ENCODE measurements at places on chromosomes 6 and 20. TPM values are rescaled to one million over a fixed set of nuclear protein-coding genes. Genes with fewer than 3 reads are reported as not detected.

DNA sequence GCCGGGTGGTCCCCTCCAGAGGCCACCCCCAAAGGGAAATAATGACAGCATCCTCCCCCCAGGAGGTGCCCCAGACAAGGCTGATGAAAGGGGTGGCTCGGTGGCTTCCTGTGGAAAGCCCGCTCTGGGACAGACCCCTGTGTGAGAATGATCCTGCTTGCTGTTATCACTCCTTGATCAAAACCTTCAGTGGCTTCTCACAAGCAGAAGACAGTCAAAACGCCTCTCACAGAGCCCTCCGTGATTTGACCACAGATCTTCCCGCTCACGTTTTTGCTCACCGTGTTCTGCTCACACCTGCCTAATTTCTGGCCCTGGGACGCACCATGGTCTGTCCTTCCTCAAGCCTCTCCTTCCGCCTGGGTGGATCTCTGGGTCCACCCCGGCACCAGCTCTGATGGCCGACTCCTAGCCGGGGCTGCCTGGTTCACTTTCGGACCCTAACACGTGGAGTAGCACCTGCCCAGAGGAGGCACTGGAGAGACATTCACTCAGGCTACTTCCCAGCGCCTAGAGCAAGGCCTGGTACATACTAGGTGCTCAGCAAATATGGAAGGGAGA, 210.4 kb downstream of the ANKRD60 start:
- no peaks in the 10 kb centered on the region for H3K27me3 ChIP-seq
- H3K36me3 ChIP-seq = no peaks in the 10 kb centered on the region
- no peak overlapping the region for H3K4me3 ChIP-seq

- DNase-seq = peak; percentile 64
- no peak overlapping the region for H3K4me3 ChIP-seq
- H3K4me1 ChIP-seq = peaks cover 4% of the 10 kb centered on the region
- no peaks in the 10 kb centered on the region for H3K27me3 ChIP-seq
- H3K36me3 ChIP-seq = peaks cover 13% of the 10 kb centered on the region
Observed at GRCh38 chr20:13788167-13788834, 3.5 kb downstream of the NDUFAF5 start.

GRCh38 chr20:49680484-49680883, 33.2 kb downstream of the B4GALT5 start:
- H3K36me3 ChIP-seq = peaks cover 28% of the 10 kb centered on the region
- DNase-seq = no peak
- H3K27ac ChIP-seq = no peak overlapping the region
- H3K4me3 ChIP-seq = no peak overlapping the region

DNA sequence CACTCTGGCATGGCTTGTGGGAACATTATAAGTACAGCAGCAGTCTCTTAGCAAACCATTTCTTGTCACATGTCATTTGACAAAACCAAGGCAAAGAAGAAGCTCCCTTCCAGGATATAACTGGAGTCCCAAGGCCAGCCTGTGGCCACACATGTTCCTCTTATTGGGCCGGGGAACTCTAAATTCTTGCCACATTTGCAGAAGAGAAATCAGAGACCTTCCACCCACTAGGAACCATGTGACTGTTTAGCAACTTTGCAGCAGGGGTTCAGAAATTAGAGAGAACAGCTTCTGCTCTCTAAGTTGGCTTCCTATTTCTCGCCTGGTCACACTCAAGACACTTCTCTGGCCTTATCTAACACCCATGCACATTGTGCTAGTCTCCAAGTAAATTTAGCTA, 20.4 kb upstream of the MEP1A start:
- no peak overlapping the region for H3K27ac ChIP-seq
- no peaks in the 10 kb centered on the region for H3K27me3 ChIP-seq
- H3K4me1 ChIP-seq = peaks cover 7% of the 10 kb centered on the region
- no peaks in the 10 kb centered on the region for H3K36me3 ChIP-seq

GRCh38 chr6:170024940-170025339, 265.9 kb downstream of the DLL1 start:
- no peaks in the 10 kb centered on the region for H3K27me3 ChIP-seq
- H3K36me3 ChIP-seq = no peaks in the 10 kb centered on the region
- no peaks in the 10 kb centered on the region for H3K4me1 ChIP-seq
- no peak overlapping the region for H3K4me3 ChIP-seq

GRCh38 chr20:31719644-31720485, 2.8 kb downstream of the BCL2L1 start:
- peak overlapping the region; percentile 100 for H3K27ac ChIP-seq
- H3K4me3 ChIP-seq = peak overlapping the region; percentile 93
- no peaks in the 10 kb centered on the region for H3K27me3 ChIP-seq
- peaks cover 40% of the 10 kb centered on the region for H3K36me3 ChIP-seq

DNA sequence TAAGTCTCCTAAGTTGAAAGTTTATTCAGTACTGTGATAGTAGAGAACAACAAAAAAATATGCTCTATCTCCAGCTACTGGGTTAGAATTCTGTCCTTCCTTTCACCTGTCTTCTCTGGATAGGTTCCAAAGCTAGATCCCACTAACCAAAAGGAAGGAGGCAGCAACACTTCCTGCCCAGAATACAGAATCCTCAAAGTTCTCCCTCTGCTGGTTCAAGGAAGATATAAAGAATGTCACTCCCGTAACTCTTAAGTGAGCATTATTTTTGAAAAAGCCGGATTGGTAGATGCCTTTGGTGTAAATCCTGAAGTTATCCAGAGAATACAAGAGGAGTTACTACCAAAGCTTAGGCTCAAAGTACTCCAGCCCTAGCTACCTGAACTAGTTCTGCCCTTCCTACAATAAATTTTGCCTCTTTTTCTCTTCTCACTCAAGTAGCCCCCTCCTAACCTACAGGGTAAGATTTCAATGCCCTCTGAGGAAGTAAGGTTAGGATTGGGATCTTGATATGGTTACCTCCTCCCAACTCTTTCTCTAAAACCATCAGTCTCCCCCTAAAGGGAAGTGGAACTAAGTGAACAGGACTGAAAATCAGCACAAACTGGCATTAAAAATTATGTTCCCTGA, 26.0 kb upstream of the CRIP3 start:
- peak; percentile 82 for DNase-seq
- no peak overlapping the region for H3K4me3 ChIP-seq
- no peaks in the 10 kb centered on the region for H3K27me3 ChIP-seq
- peak overlapping the region; percentile 14 for H3K27ac ChIP-seq

GSTA3 gene
- not detected for polyA plus RNA-seq

DNA sequence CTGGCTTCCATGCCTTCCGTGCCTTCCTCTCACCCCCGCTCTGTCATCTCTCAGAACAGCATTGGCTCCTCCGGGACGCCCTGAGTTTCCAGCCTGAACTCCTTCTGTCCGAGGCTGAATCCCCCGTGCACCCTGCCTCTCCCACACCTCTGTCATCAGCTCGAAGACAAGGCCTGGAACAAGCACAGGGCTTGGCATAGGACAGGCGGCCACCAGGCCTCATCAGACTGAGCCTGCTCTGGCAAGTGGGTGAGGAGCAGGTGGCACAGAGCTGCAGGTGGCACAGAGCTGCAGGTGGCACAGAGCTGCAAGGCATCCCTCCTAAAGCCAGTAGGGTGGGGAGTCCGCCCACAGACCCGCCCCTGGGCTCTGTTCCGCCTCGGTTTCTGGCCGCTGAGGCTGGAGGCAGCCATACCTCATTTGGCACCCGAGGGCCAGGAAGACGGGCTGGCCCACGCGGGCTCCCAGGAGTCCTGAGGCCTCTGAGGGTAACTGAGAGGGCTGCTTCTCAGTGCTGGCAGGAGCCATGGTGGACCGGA, 60.2 kb downstream of the EZR start:
- no peak overlapping the region for H3K4me3 ChIP-seq
- H3K27ac ChIP-seq = no peak overlapping the region
- H3K4me1 ChIP-seq = peaks cover 22% of the 10 kb centered on the region

SLC35F1 gene
- polyA plus RNA-seq = 0.27 TPM

GJA10 gene
- polyA plus RNA-seq = not detected

MOXD1 gene
- polyA plus RNA-seq = 5.3 TPM

RAET1E gene
- not detected for polyA plus RNA-seq

TGM3 gene
- 1.4 TPM for polyA plus RNA-seq

DNA sequence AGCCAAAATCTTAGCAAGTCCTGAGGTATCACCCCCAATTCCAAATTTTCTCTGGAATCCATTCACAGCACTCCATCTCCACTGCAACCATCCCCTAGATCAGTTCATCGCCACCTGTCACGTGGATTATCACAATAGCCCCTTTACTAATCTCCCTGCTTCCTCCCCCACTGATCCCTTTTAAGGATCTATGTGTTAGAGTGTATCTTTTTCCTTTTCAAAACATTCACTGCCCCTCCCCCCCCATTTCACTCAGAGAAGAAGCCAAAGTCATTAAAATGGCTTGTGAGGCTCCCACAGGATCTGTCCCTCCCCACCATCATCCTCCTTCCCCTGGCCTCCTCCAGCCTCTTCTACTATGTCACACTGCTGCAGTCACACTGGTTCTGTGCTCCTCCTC, 18.4 kb upstream of the SPAG4 start:
- peaks cover 27% of the 10 kb centered on the region for H3K27me3 ChIP-seq
- H3K4me1 ChIP-seq = peaks cover 1% of the 10 kb centered on the region
- no peaks in the 10 kb centered on the region for H3K36me3 ChIP-seq
- no peak overlapping the region for H3K4me3 ChIP-seq
- no peak overlapping the region for H3K27ac ChIP-seq
- no peak for DNase-seq

GRCh38 chr6:118708744-118709143, 57.4 kb upstream of the CEP85L start:
- H3K27me3 ChIP-seq = peaks cover 8% of the 10 kb centered on the region
- no peaks in the 10 kb centered on the region for H3K36me3 ChIP-seq
- peak overlapping the region; percentile 64 for H3K27ac ChIP-seq
- H3K4me3 ChIP-seq = peak overlapping the region; percentile 30
- H3K4me1 ChIP-seq = no peaks in the 10 kb centered on the region
- DNase-seq = no peak

- H3K4me3 ChIP-seq = no peak overlapping the region
- H3K36me3 ChIP-seq = no peaks in the 10 kb centered on the region
- no peaks in the 10 kb centered on the region for H3K27me3 ChIP-seq
- no peaks in the 10 kb centered on the region for H3K4me1 ChIP-seq
- no peak for DNase-seq
Observed at GRCh38 chr6:81997090-81997926, 244.8 kb upstream of the TENT5A start.

GRCh38 chr20:35048739-35049138, 43.9 kb downstream of the TRPC4AP start:
- DNase-seq = no peak
- no peaks in the 10 kb centered on the region for H3K4me1 ChIP-seq
- no peak overlapping the region for H3K4me3 ChIP-seq
- H3K27ac ChIP-seq = no peak overlapping the region

SRF gene
- 8.9 TPM for polyA plus RNA-seq

DNA sequence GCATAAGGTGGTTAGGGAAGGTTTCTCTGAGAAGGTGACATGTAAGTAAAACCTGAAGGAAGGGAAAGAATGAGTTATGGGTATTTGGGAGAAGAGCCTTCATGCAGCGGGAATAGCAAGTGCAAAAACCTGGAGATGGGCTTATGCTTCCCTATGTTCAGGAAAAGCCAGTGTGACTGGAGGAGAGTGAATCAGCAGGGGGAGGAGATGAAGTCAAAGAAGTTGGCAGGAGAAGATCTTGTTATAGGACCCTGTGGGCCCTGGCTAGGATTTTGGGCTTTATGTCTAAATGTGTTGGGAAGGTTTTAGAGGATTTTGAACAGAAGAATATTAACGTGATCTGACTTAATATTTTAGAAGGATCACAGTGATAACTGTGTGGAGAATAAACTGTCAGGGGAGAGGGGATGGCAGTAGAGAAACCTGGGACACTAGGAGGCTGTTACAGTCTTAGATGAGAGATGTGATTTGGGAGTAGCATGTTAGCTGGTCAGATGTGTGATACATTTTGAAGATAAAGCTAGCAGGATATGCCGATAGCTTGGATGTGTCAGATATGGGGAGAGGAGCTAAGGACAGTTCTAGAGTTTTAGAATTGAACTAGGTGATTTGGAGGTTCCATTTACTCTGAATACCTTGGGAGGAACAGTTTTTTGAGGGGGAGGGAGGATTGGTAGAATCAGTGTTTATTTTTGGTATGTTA, 41.0 kb downstream of the PHF3 start:
- no peak overlapping the region for H3K4me3 ChIP-seq
- H3K27ac ChIP-seq = peak overlapping the region; percentile 55
- peaks cover 19% of the 10 kb centered on the region for H3K4me1 ChIP-seq
- peaks cover 5% of the 10 kb centered on the region for H3K36me3 ChIP-seq
- DNase-seq = no peak

DNA sequence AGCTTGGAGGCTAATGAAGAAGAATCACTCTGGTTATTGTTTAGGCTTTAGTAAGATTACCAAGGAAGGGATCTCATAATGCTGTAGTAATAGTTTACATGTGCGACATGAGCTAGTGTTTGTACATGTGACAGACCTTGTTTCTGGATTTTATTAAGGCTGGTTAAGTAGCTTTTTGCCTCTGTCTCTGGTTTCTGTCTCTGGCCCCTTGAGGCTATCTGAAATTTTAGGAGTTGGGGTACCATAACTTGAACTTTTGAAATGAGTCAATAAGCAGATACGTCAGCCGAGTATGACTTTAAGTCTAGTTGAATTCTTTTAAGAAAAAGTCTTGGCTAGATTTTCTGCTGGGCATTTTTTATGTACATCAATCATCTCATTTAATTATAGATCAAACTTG, 9.5 kb downstream of the CBFA2T2 start:
- no peak overlapping the region for H3K4me3 ChIP-seq
- no peaks in the 10 kb centered on the region for H3K36me3 ChIP-seq
- no peaks in the 10 kb centered on the region for H3K27me3 ChIP-seq
- DNase-seq = no peak

DNA sequence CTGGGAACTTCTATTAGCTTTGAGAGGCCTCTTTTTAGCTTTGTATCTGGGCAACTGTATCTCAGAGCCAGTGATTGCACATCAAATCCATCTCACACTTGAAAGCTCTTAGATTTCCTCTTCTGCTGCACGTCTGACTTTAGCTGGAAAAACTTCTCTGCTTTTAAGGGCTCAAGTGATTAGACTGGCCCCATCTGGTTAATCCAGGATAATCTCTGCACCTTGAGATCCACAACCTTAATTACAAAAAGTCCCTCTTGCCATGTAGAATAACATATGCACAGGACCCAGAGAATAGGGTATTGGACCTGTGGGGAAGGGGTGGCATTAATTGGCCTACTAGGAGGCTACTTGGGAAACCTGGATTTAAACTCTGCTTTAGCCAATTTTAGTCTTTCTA, 24.2 kb downstream of the KLHL31 start:
- H3K4me3 ChIP-seq = no peak overlapping the region
- DNase-seq = no peak
- H3K4me1 ChIP-seq = no peaks in the 10 kb centered on the region
- H3K27ac ChIP-seq = no peak overlapping the region
- no peaks in the 10 kb centered on the region for H3K36me3 ChIP-seq

DNA sequence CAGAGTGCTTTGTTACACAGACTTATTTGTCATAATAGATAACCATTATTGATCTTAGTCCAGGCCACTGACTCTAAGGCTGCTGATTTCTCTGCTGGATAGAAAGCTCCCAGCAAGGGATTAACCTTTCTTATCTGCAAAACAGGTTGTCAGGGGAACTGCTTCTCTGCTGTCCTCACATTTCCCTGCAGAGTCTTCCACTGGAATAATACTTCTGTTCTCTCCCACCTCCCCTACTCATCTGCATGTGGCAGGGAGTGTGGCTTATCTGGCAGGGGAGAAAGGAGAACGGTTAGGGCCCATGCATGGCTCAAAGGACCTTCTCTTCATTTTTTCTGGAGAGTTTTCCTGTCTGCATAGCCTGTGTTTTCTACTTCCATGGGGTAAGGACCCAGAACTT, 86.2 kb downstream of the LAMP5 start:
- H3K4me3 ChIP-seq = no peak overlapping the region
- H3K27me3 ChIP-seq = no peaks in the 10 kb centered on the region
- no peaks in the 10 kb centered on the region for H3K4me1 ChIP-seq
- no peak overlapping the region for H3K27ac ChIP-seq
- H3K36me3 ChIP-seq = no peaks in the 10 kb centered on the region

FERMT1 gene
- polyA plus RNA-seq = 27.2 TPM

HTR1E gene
- not detected for polyA plus RNA-seq

TTBK1 gene
- polyA plus RNA-seq = 0.89 TPM

RHAG gene
- polyA plus RNA-seq = not detected

Data from small intestine (tissue), 16 donors.